ENCODE measurements at places on chromosomes 6 and 20.

DNA sequence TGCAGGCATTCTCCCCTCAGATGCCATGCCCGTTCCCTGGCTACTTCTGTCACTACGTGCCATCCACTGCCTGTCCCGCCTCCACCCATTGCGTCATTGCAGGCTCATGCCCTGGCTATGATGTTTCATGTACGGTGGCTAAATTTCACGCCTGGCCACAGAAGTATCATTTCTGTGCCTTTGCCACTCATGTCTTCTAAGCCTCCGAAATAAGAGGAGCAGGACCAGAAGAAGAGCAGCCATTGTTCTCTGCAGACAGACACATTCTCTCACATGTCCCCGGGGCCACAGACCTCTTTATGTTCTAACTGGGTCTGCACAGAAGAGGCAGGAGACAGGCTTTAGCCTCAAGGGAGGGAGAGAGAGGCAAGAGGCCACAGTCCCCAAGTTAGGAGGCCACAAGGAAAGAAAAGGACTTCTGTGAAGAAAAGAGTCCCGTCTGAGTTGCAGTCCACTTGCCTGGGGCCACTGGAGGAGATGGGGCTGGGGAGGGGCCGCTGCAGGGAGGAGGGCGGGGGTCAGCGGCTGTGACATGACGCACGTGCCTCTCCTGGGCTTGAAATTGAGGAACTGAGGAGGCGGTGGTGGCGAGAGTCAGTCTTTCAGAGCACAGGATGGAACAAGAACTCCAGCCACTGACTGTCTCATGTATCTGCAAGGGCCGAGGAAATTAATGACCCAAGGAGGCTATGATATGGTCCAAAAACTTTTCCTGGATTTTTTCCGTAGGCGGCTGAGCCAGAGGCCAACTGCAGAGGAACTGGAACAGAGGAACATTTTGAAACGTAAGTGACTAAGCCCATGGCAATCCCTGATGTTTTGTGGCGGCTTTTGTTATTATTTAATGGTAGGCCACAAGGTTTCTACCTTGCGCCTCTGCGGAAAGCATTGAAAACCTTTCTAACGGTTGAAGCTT is 55.9 kb downstream of the TBC1D7 start:
- DNase-seq: no peak

- no peak for DNase-seq
Observed at GRCh38 chr6:55584654-55585354, 5.8 kb upstream of the HMGCLL1 start.

DNA sequence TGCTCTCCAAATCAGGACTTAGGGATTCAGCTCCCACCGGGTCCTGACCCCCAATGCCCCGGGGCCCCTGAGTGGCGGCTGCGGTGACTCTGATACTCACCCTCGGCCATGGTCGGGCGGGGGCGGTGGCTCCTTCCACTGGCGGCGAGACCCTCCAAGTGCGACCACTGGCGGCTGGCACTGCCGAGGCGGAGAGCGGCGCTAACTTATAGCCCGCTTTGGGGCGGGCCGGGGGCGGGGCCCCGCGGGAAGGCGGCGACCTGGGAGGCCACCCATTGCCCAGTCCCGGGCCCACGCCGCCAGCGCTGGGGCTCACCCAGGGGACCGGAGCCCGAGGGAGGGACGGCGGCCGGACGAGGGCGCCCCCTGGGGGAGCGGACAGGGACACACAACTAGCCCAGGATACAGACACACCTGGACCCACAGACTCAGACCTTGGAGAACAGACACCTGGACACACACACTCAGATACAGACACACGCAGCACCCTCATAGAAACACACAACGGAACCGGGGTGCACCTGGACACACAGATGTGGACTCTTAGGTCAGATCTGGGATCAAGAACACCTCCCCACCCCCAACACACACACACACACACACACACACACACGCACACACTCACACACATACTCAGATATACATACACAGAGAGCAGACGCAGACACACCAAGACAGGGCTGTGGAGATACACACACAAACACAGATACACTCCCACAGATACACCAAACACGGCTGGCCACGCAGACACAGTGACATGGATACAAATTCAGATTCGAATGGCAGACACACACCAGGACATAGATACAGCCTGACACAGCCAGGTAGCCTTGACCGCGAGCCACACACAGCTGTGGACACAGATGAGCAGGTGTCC is at the start of gene TGM2:
TGM2 (minus strand) TSS at position 182 of the 877 bp plus-strand sequence; CDS start at position 110, 72 bp downstream.
- no peak for DNase-seq

DNA sequence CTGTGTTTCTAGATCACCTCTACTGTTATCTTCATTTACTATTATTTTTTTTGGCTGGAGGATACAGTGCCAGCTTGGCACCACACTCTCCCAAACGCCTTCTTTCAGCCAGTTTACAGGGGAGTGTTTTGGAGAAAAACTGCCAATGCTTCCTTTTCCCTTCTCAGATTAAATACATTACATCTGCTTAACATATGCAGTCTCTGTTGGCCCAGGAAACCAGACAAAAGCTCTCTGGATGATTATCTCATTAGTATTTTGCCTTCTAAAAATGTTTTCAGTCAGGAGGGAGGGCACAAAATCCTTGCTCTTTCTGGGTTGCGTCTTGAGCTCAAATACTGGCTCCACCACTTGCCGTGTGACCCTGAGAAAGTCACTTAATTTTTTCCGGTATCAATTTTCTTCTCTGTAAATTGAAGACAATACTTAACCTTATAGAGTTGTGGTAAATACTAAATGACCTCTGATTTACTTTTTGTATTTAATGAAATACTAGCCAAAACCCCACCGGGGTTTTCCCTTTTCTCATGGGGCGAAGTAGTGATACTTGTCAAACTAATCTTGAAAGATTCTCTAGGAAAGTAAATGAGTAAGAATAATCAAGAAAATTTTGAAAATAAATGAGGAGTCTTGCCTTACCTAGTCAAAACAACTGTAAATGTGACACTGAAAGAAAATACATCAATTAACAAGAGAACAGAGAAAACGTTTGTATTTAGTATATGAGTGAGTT is 146.2 kb downstream of the MMS22L start:
- DNase-seq: no peak

DNA sequence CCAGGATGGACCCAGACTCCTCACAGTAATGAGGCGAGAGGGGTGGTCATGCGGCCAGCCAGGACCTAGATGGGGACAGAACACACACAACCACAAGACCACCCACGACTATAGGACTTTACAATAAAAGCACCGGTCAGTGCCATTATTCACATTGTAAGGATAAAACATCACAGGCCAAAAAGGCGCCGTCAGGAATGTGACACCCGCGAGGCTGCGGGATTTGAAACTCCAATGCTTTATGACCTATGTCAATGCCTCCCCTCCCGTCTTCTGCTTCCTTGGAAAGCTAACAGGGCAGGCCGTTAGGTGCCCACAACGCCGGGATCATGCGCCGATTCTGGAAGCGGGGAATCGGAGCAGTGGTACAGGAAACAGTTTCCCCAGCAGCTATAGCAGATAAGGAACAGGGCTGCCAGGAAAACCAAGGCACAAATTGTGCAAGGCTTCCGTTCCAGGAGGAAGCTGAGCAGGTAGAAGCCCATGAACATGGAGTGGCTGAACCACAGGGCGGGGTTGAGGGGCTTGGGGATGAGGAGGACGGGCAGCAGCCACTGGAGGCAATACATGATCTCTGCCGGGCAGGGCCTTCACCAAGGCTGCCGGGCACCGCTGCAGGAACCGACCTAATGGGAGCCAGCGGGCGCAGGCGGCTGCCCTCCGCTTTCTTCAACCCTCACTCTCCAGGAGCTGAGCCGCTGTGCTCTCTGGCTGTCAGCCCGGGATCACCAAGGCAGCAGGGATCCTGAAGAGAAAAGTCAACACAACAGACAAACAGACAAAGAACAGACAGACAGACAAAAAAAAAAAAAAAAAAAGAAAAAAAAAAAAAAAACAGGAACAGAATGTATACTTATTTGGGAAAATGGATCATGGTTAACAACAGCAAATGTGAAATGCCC is 2.2 kb upstream of the NNAT start:
- DNase-seq: no peak

DNA sequence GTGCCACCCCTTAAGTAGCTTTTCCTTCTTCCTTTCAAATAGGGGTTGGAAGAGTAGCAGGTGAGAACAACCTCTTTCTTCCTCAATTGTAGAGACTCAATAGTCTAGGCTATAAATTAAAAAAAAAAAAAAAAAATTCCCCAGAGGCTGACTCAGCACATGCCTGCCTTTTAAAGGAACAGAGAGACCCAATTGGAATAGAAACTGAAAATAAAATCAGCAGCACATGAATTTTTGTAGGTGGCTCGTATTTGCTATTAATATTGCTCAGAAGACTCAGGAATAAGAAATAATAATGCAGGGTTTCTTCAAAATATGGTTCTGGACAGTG is 19.3 kb downstream of the TOP1 start:
- no peak for DNase-seq

GRCh38 chr20:44494266-44494665 is 18.6 kb downstream of the TTPAL start:
- DNase-seq: no peak

GRCh38 chr6:3900744-3901336 is 51.7 kb downstream of the FAM50B start:
- no peak for DNase-seq

GRCh38 chr6:112150363-112150762 is 63.0 kb downstream of the FAM229B start:
- DNase-seq: no peak

DNA sequence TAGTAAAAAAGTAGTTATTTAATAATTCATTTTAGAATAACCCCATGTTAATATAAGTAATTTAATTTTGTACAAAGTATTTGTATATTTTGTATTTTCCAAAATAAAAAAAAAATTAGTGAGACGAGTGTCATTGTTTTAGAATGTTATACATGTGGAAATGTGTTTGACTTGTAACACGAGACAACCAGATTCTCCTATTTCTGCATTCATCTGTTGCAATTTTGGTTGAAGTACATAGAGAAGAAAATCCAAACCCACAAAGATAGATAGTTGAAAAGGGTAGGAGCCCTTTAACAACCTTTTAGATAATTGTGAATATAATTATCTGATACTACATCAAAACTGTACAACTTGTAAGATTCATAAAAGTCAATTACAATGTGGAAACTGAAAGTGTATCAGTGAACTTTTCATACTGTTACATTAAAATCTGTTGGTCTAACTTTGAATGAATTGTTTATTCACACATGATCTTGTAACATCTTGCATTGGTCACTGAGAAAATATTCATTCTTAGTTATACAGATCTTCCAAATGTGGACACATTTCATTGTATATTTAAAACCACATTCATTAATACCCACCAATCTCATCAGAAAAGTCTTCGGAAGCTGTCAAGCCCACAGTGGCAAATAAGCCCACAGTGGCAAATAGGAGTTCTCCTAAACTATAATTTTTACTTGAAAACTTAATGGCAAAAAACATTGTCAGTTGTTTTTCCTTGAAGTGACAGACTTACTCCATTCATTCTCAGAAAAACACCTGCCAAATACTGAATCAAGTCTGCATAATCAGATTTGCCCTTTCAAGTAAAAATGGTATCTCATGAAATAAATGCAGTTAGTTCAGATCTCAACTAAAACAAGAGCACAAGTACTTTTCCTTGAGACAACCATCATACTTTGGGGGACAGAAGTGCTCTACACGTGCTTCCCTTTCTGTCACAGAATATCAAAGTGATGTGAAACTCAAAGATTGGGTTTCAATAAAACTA is 52.8 kb downstream of the FKBP5 start:
- no peak for DNase-seq

DNA sequence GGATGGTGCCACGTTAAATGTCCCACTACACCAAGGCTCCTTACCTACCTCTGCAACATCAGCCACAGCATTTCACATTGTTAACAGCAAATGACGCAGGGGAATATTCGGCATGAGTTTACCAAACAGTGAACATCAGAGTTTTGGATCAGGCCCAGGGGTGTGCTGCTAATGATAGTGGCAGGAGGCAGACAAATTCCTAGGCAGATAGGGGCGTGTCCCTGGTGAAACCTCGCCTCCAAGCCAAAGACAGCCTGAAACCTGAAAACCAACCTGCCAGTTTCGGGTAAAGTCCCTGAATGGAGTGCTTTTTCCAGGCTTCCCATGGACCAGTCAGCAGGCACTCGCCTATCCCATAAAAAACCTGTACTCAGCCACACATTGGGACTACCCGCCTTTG is 133.6 kb downstream of the SH3BGRL2 start:
- DNase-seq: no peak

- no peak for DNase-seq
Observed at GRCh38 chr20:62320581-62321354, 18.0 kb downstream of the ADRM1 start.

- no peak for DNase-seq
Observed at GRCh38 chr6:168366473-168366872, 46.9 kb upstream of the DACT2 start.

GRCh38 chr6:13846841-13847240 is 32.5 kb upstream of the MCUR1 start:
- DNase-seq: no peak

- no peak for DNase-seq
Observed at GRCh38 chr6:156102129-156102528, 646.5 kb upstream of the NOX3 start.

GRCh38 chr6:29631860-29632731 is 887 bp downstream of the GABBR1 start:
- DNase-seq: peak; percentile 58

DNA sequence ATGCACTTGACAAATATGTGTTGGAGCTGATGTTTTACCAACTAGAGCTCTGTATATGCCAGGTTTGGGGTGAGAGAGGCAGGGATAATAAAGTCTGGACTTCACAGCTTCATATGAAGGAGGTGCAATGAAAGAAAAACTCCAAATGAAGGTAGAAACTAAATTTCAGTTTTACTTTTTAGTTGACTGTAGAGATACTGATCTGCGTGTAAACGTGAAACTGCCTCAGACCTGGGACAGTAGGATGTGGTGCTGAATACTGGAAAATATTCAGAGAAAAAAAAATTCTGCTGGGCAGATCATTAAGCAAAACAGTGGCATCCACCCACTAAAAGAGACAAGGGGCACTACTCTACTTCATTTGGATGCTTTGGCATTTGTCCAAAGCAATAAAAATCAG is 94.5 kb downstream of the BACH2 start:
- DNase-seq: no peak

- DNase-seq: no peak
Observed at GRCh38 chr6:84618046-84618752, 146.2 kb downstream of the TBX18 start.

- no peak for DNase-seq
Observed at GRCh38 chr20:58684291-58684690, 8.3 kb upstream of the NPEPL1 start.

GRCh38 chr6:131597446-131597845 is 24.4 kb downstream of the ARG1 start:
- no peak for DNase-seq

DNA sequence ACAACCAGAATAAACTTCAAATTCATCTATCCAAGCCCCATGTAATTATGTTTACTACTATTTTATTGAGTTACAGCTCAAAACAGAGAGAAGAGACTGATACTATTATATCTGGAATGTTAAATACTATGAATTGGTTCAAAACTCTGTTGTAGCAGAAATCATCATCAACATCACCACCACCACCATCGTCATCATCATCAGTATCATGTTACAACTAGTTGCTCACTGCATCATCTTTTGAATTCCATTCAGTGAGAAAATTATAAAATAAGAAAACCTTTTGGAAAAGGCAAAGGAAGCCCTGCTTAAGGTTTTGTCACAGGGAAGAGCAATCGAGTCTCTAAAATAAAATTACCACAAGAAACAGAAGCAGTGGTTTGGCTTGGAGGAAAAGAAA is 36.2 kb upstream of the THEMIS start:
- no peak for DNase-seq

GRCh38 chr6:1577896-1578745 is 31.6 kb upstream of the FOXC1 start:
- no peak for DNase-seq

Data from activated T-helper 1 cell treated with Interleukin-2 at 50 U/mL for 16 hours (primary cell).